Stimulated activated CD4-positive, alpha-beta T cell treated with anti-CD3 and anti-CD28 coated beads, Interleukin-1b, Interleukin-23, amount 100 ng/mL, for 1 hour (primary cell): ENCODE measurements at places on chromosomes 5 and 9.

GRCh38 chr9:124475158-124475867, 25.1 kb downstream of the ADGRD2 start:
- no peak for DNase-seq

DNA sequence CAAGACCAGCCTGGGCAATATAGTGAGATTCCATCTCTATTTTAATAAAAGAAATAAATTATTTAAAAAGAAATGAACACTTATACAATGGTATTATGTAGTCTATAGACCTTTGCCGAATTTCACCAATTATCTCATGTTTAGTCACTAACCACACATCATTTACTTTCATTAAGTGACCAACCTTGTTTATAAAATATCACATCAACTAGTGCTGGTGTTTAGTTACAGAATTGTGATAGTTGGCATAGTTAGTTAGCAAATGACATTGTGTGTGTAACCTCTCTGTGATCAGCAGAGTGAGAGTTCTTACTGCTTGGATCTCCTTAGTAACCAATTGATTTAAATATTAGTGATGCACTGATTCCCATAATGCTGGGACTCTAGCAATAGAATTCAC, 71.8 kb downstream of the PRR16 start:
- no peak for DNase-seq

DNA sequence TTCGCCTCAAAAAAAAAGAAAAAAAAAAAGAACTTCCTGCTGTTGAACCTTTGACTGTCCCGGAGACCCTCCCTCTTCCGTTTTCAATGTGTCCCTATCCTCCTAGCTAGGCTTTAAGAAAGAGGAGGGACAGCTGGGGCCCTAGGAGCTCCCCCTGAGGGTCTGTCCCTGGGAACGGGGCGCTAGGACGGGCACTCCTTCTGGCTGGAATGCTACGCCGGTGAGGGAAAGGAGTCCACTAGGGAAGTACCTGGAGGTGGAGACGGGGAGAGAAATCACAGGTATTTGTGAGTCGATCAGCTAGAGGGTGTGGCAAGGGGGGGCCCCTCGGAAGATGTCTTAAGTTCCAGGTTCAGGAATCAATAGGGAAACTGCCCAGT, 4.6 kb downstream of the SIT1 start:
- DNase-seq: no peak

DNA sequence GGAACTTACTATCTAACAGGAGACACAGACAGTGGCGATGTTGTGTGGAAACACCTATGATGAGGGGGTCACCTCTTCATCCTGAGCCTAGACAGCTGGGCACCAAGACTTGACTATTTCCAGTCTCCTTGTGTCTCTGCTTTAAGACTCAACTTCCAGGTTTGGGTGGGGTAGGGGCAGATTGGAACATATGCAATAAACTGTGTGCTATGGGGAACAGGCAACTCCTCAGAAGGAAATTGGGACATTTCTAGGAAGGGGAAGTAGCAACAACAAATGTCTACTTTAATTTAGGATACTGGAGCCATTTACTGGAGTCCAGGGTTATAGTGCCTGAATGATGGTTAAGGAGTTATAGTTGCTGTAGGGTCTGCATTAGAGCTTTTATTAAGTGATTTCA, 57.3 kb downstream of the FGF18 start:
- DNase-seq: no peak

GRCh38 chr5:80059354-80059980, 24.3 kb downstream of the THBS4 start:
- no peak for DNase-seq

- DNase-seq: no peak
Observed at GRCh38 chr5:74865256-74865803, 857 bp downstream of the FAM169A start.

- no peak for DNase-seq
Observed at GRCh38 chr9:27561685-27562084, 11.6 kb downstream of the C9orf72 start.

GRCh38 chr9:134321946-134322741, 4.1 kb upstream of the RXRA start:
- no peak for DNase-seq

DNA sequence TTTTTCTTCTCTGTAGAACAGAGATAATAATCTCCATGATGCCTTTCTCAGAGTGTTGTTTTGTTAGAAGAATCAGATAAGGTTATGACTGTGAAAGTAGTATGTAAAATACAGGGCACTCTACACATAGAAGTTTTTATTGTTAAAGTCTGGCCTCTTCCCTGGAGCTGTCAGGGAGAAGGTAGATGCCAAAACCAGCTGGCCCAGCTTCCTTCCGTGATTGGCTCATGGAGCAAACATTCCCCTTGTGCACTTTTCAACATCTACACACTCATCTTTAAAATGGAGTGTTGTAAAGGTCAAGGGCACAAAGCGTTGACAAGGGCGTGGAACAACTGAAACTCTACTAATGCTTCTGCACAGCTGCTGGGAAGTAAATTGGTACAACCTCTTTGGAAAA, 7.4 kb upstream of the RNF183 start:
- DNase-seq: no peak

GRCh38 chr9:130929571-130930038, 9.4 kb downstream of the FIBCD1 start:
- DNase-seq: no peak

- no peak for DNase-seq
Observed at GRCh38 chr5:72301557-72301956, 18.5 kb downstream of the MRPS27 start.

- no peak for DNase-seq
Observed at GRCh38 chr9:93792358-93792757, 162.8 kb downstream of the BARX1 start.

- no peak for DNase-seq
Observed at GRCh38 chr5:172451771-172452197, 2.5 kb downstream of the SH3PXD2B start.

DNA sequence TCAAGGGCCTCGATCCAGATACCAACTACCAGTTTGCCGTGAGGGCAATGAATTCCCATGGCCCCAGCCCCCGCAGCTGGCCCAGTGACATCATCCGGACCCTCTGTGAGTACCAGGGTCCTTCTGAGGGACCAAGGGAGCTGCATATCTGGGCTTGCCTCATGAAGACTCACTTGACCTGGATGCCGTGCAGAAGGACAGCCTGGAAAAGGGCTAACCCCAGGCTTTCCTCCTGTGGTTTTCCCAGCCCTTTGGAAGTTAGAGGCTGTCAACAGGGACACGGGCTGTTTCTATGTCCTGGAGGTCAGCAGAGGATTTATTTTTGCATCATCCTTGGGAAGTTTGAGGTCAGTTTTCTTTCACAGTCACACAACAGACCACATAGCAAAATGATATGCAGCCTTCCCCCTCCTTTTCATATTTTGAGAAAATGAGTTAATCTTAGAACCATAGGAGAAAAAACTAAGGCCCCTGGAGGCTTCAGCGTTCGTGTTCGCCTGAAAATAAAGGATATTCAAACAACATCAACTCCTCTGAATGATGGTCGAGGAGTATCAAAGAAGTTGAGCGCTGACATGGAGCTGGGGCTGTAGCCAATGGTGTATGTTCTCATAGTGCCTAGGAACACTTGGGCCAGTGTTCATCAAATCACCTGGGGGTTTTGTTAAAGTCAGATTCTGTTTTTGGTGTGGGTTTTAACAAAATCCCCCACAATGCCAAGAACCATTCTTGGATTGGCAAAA, 112.2 kb downstream of the EGFLAM start:
- no peak for DNase-seq

DNA sequence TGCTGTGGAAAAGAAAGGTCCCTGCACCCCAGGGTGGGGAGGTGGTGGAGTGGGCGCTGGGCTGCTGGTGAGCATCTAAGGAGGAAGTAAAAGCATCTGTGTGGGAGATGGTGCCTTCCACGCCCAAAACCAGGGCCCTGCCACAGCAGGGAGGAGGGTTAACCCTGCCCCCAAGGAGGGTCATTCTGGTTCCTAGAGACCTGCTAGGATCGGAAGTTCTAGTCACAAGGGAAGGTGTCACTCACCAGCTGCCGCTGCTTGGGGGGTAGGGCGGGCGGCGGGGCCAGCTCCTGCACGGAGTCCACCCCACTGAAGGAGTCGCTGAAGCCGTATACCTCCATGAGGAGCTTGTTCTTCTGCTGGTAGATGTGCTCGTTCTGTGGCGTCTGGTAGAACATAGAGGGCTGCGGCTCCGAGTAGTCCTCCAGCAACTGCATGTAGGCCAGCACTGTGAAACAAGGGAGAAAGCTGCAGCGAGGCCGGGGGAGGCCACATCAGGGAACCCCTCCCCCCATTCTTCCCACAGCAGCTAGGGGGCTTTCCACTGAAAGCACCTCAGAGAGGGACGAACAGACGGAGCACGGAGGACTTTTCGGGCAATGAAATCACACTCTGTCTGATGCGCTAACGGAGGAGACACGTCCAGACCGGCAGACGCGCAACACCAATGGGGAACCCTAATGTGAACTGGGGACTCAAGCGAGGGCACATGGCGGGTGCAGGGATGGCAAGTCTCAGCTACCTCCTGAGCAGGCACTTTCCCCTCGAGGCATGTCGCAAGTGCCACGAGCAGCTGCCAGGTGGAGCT, 76.4 kb downstream of the PRRT1B start:
- DNase-seq: no peak

- DNase-seq: no peak
Observed at GRCh38 chr5:111863801-111864200, 106.8 kb upstream of the NREP start.

DNA sequence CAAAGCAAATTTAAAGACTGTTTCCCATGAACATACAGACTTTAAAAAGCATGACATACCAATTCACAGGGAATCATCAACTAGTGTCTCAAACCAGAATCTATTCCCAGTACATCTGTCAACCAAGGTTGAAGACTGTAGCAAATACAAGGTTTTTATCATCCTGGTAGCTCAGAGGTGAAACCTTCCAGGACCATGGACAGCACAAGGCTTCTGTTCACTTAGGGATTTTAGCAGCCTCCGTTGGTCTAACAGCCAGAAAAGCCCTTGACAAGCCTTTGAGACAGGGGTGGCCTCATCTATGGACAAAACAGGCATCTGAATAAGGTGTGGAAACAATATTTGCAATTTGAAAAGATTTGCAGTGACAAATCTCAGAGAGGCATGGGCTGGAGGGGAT, 119.0 kb downstream of the TRIM32 start:
- DNase-seq: no peak
